Stimulated activated CD8-positive, alpha-beta memory T cell treated with anti-CD3 and anti-CD28 coated beads, Interleukin-7, amount 100 ng/mL, for 4 hours (primary cell): ENCODE measurements at places on chromosomes 16 and 17.

GRCh38 chr17:10249271-10250010, 51.0 kb upstream of the GAS7 start:
- no peak for DNase-seq

GRCh38 chr16:50428742-50429141, 60.0 kb upstream of the BRD7 start:
- DNase-seq: no peak

DNA sequence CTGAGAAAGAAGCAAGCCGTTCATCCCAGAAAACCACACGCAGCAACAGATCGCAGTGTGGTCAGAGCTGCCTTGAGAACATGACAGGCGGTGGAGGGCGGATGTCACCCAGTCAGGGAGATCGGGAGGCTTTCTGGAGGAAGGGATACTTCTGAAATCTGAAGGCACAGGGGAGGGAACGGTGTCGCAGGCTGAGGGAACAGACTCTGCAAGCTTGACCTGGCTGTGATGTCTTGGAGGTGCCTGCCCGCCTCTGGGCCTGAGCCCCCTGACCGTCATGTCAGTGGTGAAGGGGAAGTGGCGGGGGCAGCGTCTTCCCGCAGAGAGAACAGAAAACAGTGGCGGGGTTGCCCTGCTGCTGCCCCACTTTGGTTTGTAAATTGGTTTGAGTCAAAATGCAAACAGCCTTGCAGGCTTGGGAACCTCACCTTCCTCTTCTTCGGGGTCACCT, 8.1 kb upstream of the ATP2A3 start:
- DNase-seq: no peak

DNA sequence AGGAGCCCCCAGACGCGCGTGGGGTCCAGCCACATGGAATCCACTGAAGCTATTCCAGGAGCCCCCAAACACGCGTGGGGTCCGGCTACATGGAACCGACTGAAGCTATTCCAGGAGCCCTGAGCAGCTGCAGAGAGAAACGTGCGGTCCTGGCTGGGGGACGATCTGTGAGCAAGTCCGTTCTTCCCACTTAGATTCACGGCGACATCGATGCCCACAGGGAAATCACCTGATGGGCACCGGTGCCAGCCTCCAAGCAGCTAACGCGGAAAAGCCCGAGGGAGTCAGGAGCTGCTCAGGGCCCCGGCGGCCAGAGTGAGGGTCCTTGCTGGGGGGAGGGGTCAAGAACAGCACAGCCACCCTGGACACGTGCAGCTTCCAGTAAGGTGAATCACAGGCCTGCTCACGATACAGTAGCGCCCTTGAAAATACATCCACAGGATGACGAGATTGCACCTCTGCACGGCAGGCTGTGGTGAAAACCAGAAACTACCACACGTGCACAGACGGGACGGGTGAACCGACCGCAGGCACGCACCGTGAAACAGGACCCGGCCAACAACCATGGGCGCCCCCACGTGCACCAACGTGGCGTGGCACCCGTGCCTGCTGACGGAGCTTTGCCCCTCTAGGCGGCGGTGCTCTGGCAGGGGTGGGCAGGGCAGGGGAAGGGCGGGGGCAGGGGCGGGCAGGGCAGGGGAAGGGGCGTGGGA, 77.7 kb upstream of the GNG13 start:
- DNase-seq: no peak

DNA sequence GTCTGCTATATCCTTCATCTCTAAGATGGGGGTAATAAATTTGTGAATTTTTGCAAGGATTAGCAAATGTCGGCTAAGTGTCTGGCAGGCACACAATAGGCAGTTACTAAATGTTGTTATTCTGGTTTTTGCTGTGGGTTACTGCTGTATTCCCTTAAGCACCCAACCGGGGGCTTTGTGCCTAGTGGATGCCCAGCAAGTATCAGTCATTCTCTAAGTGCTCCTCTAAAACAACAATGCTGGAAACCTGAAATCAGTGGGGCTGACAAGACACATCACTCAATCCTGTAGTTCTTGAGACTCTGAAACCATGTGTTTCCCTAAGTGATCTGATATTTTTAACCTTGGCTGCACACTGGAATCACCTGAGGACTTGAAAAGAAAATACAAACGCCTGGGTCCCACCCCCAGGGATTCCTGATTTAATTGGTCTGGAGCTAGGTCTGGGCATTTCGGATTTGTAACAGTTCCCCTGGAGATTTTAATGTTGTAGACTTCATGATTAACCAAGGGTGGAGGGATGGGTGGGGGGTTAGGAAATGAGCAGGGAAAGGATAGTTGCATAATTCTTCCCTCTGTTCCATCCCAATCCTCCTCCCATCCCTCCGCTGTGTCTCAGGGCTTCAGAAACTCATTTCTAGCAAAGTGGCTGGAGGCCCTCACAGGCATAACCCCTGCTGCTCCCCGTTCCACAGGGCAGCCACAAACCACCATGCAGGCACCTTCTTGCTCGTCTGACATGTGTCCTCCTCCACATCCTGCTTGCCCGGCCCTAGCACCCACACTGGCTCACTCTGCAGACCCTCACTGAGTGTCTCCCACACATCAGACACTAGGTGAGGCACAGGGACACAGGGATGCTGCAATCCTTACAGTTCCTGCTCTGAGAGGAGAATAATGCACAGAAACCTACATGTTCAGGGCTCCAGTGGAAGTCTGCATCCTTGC, 61.7 kb upstream of the LYRM9 start:
- no peak for DNase-seq

DNA sequence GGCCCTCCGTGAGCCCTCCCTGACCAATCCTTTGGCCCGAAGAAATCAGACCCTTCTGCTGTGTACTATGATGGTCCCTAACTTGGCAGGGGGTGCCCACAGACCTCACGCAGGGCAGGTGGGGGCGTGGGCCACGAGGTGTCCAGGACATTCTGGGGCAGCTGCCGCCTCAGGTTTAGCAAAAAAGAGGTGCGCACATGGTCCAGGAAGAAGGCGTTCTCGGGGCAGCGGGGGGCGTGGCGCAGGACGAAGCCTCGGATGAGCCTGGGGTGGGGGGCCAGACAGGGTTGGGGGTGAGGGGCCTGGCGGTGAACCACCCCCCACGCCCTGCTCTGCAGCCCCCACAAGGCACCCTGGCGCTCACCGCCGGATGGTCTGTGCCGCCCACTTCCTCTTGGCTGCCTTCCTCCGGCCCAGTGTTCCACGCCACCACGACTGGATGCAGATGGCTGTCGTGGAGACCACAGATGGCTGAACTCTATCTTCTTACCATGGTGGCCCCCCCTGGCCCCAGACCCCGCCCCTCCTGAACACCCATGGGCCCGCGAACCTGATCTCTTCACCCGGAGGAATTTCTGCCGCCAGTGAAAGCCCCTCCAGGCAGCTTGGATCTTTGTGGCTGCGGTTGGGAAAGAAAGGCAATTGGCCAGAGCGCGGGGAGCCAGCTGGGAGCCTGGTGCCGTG, 14.2 kb upstream of the CRK start:
- no peak for DNase-seq
